ENCODE measurements at places on chromosomes 2 and 18.
A peak's percentile ranks its signal among the peaks of the same experiment; 100 is the strongest.

- DNase-seq, result no peak
Measured at GRCh38 chr2:166550923-166551322, 56.9 kb upstream of the SCN7A start.

GRCh38 chr2:221518201-221518934, 53.7 kb downstream of the EPHA4 start:
- no peak for DNase-seq

GRCh38 chr18:45821026-45821425, 4.4 kb upstream of the SIGLEC15 start:
- no peak for DNase-seq

DNA sequence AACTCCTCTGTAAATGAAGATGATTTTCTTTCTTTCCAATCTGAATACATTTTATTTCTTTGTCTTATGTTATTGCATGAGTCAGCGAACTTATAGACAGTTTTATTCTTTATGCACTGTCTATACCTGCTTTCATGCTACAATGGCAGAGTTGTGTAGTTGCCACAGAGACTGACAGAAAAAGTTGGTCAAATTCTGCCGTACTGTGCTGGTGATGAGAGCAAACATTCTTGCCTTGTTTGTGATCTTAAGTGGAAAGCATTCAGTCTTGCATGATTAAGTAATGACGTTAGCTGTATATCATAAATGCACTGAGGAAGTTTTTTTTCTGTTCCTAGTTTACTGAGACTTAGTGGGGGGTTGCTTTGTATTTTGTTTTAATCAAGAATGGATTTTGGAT, 32.9 kb downstream of the ZC3H15 start:
- no peak for DNase-seq

DNA sequence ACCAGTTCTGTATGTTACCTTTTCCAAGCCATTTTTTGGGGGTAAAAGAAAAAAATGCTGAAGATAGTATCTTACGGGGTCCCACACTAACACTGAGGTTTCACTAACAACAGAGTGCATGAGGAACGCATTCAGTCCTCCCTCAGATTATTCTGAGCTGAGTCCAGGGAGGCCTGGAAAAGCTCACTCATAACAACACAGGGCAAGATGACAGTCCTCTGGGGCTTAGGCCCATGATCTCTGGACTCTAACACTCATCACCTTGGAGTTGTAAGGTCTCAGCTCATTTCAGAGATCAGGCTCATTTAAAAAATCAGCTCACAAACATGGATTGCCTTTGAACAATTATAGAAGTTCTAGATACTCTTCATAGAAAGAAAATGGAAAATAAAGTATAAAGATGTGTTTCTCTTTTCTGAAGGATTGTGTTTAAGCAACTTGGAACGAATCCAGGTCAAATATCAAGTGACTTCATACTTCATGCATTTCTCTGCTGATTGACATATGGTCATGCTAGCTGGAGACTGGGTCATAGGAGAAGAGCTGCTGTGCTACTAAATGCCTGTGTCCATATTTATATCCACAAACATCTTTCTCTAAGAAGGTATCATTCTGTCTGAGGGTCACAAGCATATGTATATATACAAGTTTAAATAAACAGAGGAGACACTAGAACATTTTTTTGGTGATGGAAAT, 265.8 kb downstream of the ALK start:
- DNase-seq, result no peak

- DNase-seq, result no peak
Measured at GRCh38 chr2:14492920-14493503, 139.5 kb upstream of the LRATD1 start.

- no peak for DNase-seq
Measured at GRCh38 chr2:215437614-215438013, 1.7 kb upstream of the FN1 start.

GRCh38 chr2:228367356-228367755, 185.9 kb upstream of the SPHKAP start:
- DNase-seq, result no peak

GRCh38 chr2:9031246-9031645, 27.8 kb upstream of the MBOAT2 start:
- no peak for DNase-seq

GRCh38 chr2:106106622-106107508, 87.2 kb downstream of the UXS1 start:
- DNase-seq, result no peak

DNA sequence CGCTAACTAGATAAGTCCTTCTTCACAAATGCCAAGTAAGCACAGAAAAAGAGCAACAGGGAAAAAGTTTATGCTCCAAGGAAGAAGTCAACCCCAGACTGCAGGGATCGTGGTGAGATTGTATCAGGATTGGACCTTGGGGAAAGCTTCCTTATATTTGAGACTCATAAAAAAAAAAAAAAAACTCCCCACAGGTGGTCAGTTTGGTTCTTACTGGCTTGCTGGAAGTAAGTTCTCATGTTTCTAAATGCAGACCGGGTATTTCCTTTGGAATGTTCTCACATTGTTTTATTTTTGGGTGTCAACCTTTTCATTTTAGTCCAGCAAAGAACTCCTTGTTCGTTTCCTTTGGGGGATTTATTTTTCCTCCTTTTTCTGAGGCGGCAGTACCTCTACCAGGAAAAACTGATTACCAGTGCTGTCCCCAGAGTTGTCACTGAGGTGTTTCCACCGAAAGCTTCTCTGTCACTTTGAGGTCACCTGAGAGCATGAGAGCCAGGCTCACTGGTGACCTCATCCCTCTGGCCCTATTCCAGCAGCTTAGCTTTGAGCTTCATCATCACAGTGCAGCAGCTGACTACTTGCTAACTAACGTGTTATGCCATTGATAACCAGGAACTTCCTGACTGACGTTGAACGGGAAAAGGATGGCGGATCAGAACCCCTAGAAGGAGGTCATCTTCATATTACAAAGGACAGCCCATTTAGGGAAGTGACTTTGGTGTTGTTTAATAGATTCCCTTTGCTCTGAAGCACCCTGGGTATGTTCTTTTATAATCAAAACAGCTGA, 16.8 kb upstream of the ATP8B1 start:
- peak; percentile 81 for DNase-seq

- no peak for DNase-seq
Measured at GRCh38 chr2:43274055-43274454, 47.6 kb upstream of the ZFP36L2 start.

DNA sequence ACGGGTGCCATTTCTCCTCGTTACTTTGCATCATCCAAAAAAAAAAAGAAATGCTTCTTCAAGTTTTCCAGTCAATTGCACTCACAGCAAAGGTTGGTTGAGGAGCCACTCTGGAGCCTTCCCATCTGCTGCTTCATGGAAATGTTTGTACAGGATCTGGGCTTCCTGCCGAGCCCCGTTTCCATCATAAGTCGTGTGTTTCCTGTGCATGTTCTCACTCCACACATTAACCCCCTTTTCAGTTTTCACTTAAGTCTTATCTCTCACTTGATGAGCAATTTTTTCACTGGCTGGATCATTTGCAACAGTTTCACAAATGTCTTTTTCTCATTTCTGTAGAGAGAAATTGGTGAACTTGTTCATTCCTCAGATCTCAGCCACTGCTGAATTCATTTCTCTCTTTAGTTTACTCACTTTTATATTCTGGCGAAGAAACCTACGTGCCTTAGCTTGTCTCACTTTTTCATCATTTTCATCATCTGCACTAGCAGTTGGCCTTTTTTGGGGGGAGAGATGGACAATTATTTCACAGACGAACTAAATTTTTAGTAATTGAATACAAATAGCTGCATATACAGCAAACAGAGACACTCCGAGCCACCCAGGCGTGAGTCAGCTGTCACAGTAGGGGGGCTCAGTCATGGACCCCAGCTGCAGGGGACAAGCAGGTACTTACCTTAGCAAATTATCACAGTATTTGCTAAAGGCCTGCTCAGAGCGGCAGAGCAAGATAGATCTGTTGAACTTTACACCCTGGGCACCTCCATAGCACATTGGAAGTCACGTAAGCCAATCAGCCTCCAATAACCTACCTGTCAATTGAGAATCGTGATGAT, 750.8 kb upstream of the ID2 start:
- no peak for DNase-seq

GRCh38 chr2:233000886-233001750, 11.9 kb downstream of the NGEF start:
- no peak for DNase-seq

- DNase-seq, result no peak
Measured at GRCh38 chr18:74146756-74147155, 878 bp downstream of the FBXO15 start.

GRCh38 chr2:120493231-120493630, 147.3 kb downstream of the INHBB start:
- no peak for DNase-seq
